Right lobe of liver (tissue), 6 donors: ENCODE measurements at places on chromosomes 2 and 18. TPM values are rescaled to one million over a fixed set of nuclear protein-coding genes. Genes with fewer than 3 reads are reported as not detected.

Gene KCNJ13
- total RNA-seq, result not detected

Gene TMEM131
- total RNA-seq, result 16.9 TPM

Gene ZNF521
- total RNA-seq, result 2.6 TPM

Gene BUB1
- 0.60 TPM for total RNA-seq

Gene XIRP2
- total RNA-seq, result 2.0 TPM

Gene REG3G
- total RNA-seq, result not detected

Gene ZNF142
- 7.4 TPM for total RNA-seq

Gene ZNF804A
- total RNA-seq, result not detected

Gene HOXD1
- not detected for total RNA-seq

Gene G6PC2
- not detected for total RNA-seq

Gene NFATC1
- total RNA-seq, result 1.4 TPM

Gene TMEM198
- total RNA-seq, result 0.68 TPM

Gene CIDEA
- total RNA-seq, result not detected

Gene LRRC30
- total RNA-seq, result not detected

Gene ATOH8
- total RNA-seq, result 68.0 TPM

Gene TRIM43
- total RNA-seq, result not detected

Gene SP110
- total RNA-seq, result 11.9 TPM

Gene GPAT2
- total RNA-seq, result not detected

Gene DNAH6
- 1.9 TPM for total RNA-seq

Gene ABCG8
- 34.0 TPM for total RNA-seq

Gene NTSR2
- total RNA-seq, result not detected

Gene MPP4
- 0.15 TPM for total RNA-seq

Gene MEIS1
- 8.8 TPM for total RNA-seq

Gene ATP6V1B1
- not detected for total RNA-seq

Gene LYG2
- total RNA-seq, result not detected

Gene TRPM8
- 69.9 TPM for total RNA-seq

Gene PCARE
- not detected for total RNA-seq

Gene LOXL3
- 3.3 TPM for total RNA-seq
